ENCODE measurements at places on chromosomes 1 and 21.

DNA sequence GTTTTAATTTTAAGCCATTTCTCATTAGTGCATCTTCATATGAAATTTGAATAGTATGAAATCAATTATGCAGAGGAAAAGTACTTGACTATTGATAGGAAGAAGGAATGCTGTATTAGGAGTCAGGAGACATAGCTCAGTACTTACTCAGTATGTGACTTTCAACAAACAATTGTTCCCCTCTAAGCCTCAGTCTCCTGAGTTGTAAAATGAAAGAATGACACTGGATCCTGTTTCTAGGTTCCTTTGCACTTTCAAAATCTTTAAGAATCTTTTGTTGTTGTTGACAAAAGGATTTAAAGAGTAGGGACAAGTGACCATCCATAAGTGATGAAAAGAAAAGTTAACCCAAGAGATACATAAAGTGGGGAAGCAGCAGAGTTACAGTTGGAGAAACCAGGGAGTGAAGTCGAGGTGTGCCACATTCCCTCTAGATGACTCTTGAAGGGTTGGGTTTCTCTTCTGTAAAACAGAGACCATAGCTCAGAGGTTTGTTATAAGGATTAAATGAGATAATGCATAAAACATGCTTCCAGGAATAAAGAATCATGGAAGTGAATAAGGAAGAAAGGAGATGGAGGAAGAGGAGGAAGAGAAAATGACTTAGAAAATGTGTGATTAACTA is 105.7 kb upstream of the KCNJ15 start:
- no peak for DNase-seq

DNA sequence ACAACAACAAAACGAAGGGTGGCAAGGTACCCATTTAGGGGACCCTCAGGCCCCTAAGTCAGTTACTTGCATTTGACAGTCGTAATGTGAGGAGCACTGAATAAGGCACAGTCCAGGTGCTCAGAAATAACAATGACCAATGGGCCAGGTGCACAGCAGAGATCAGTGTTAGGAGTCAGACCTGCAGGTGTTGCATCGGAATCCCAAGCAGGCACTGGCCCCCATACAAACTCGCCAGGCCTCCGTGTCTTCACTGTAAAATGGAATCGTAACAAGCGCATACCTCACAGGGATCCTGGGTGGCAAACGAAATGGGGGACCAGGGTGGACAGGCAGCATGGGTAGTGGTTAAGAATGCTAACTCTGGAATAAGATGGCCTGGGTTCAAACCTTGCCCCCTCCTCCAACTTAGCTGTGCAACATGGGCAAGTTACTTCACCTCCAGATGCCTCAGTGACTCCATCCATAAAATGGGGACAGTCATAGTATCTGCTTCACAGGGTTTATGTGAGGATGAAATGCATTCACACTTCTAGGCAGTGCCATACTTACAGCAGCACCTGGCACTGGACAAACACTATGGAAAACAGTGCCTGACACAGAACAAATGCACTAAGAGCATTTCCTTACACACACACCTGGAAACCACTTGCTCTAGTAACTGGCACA is 20.2 kb downstream of the RCAN1 start:
- no peak for DNase-seq

GRCh38 chr1:235327559-235328270 is at the start of gene ARID4B:
Gene ARID4B (minus strand): TSS chr1:235328179. CDS start chr1:235326919, 1,260 bp downstream.
- DNase-seq = no peak

- no peak for DNase-seq
These were observed 42.4 kb upstream of the AK4 start for GRCh38 chr1:65105596-65105995.

Measured in activated CD4-positive, alpha-beta T cell treated with anti-CD3 and anti-CD28 coated beads, Interleukin-2, Interleukin-4, amounts not matched to agents 100 ng/mL and 50 ng/mL, durations not matched to agents 16 hours and 8 hours (primary cell).